ENCODE measurements at places on chromosomes 13 and 19. TPM values are rescaled to one million over a fixed set of nuclear protein-coding genes. Genes with fewer than 3 reads are reported as not detected.

KRTDAP gene
- total RNA-seq: not detected

EHD2 gene
- total RNA-seq: 1.3 TPM

ZNF17 gene
- 57.9 TPM for total RNA-seq

ZNF653 gene
- 17.8 TPM for total RNA-seq

KIR3DL2 gene
- not detected for total RNA-seq

ALKBH7 gene
- total RNA-seq: 22.2 TPM

COMP gene
- not detected for total RNA-seq

ZNF20 gene
- 10.0 TPM for total RNA-seq

TEX29 gene
- total RNA-seq: not detected

FPR1 gene
- total RNA-seq: 4.7 TPM

SEMA6B gene
- 36.9 TPM for total RNA-seq

ZNF681 gene
- total RNA-seq: 21.9 TPM

SIGLEC14 gene
- 0.63 TPM for total RNA-seq

SH2D3A gene
- 0.31 TPM for total RNA-seq

SF3A2 gene
- 76.4 TPM for total RNA-seq

ZSCAN4 gene
- not detected for total RNA-seq

FUT3 gene
- total RNA-seq: not detected

VAV1 gene
- 1.6 TPM for total RNA-seq

All from parietal lobe (tissue), 2 donors.